ENCODE measurements at places on chromosomes 12 and 14. TPM values are rescaled to one million over a fixed set of nuclear protein-coding genes. Genes with fewer than 3 reads are reported as not detected.

- no peak overlapping the region for H3K27ac ChIP-seq
- H3K4me3 ChIP-seq, result no peak overlapping the region
- no peaks in the 10 kb centered on the region for H3K36me3 ChIP-seq
- no peaks in the 10 kb centered on the region for H3K4me1 ChIP-seq
- no peaks in the 10 kb centered on the region for H3K27me3 ChIP-seq
Observed at GRCh38 chr14:99349721-99350495, 77.9 kb upstream of the BCL11B start.

DNA sequence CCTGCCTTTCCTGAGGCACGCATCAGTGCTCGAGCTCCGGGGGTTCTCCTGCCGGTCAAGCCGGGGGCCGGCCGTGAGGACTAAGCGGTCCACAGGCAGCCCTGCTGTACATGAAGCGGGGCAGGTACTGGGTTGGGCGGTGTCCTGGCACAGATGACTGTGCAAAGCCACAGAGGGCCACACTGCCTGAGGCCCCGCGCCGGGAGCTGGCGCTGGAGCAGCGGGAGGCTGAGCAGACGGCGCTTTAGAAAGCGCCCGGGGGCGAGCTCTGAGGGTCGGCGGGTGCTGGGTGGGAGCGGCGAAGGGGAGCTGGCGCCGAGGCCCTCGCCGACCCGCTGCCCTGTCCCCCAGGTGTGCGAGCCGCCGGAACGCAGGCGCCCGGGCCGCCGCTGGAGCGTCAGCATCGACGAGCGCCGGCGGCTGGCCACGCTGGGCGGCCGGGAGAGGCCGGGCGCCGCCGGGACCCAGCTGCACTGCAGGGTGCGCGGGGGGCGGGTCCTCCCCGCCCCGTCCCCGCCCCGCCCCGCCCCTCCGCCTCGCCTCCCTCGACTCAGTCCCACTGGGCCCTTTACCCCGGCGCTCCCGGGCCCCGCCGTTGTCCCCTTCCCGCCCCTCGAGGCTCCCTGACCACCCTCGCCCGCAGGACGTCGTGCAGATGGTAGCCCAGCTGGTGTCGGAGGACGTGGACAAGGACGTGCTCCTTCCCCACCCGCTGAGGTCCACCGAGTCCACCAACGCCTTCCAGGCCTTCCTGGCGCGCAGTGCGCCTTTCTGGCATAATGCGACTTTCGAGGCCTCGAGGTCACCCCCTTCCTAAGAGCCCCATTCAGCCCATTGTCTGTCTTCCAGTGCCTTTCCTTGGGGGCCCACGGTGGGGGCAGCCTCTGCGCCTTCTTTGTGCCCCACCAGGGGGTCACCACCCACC lies 8.3 kb upstream of the MTA1 start:
- H3K4me3 ChIP-seq, result no peak overlapping the region
- H3K27me3 ChIP-seq, result no peaks in the 10 kb centered on the region
- no peaks in the 10 kb centered on the region for H3K36me3 ChIP-seq

GRCh38 chr12:63915105-63915800 lies 70.8 kb downstream of the SRGAP1 start:
- no peak overlapping the region for H3K27ac ChIP-seq
- no peaks in the 10 kb centered on the region for H3K27me3 ChIP-seq
- H3K4me1 ChIP-seq, result no peaks in the 10 kb centered on the region
- no peak for DNase-seq
- H3K36me3 ChIP-seq, result no peaks in the 10 kb centered on the region
- no peak overlapping the region for H3K4me3 ChIP-seq

The PTGER2 gene
- 0.27 TPM for polyA plus RNA-seq

The IAPP gene
- not detected for polyA plus RNA-seq
